CD4-positive, CD25-positive, alpha-beta regulatory T cell (primary cell): ENCODE measurements at places on chromosomes 16 and 17. TPM values are rescaled to one million over a fixed set of nuclear protein-coding genes. Genes with fewer than 3 reads are reported as not detected.

The CCL2 gene
- polyA plus RNA-seq = not detected

The TMIGD1 gene
- polyA plus RNA-seq = not detected

- DNase-seq = no peak
Measured at GRCh38 chr17:2468270-2468669, 43.4 kb downstream of the METTL16 start.

- no peak for DNase-seq
Measured at GRCh38 chr17:47776330-47777197, 43.5 kb downstream of the TBX21 start.

GRCh38 chr16:54268766-54269165 lies 17.8 kb downstream of the IRX3 start:
- DNase-seq = no peak

DNA sequence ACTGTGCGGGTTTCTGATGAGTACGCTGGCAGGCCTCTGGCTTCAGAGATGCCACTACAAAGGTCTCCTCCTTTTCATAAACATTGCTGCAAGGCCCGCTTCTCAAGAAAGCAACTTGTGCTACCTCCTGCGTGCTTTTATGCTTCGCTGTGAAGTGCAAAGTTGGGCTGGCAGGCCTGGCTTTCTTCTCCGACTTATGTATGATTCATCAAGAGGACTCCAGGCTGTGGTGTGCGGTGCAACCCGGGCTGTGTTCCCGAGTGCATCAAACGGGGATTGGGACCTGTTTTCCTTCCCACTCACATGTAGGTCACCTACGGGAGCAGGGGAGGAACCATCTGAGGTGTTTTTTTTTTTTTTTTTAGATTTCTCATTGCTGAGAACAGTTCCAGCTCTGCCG lies 534.1 kb downstream of the WWOX start:
- DNase-seq = no peak

- DNase-seq = no peak
Measured at GRCh38 chr16:83903751-83904150, 4.8 kb downstream of the MLYCD start.

GRCh38 chr16:28039493-28039892 lies 24.0 kb downstream of the GSG1L start:
- no peak for DNase-seq
